Activated CD8-positive, alpha-beta memory T cell treated with anti-CD3 and anti-CD28 coated beads for 1 hour (primary cell): ENCODE measurements at places on chromosomes 7 and 10.

GRCh38 chr10:69503001-69503895 lies 52.0 kb downstream of the TSPAN15 start:
- DNase-seq: no peak

GRCh38 chr10:114044247-114045135 lies 825 bp downstream of the ADRB1 start:
- DNase-seq: no peak

- DNase-seq: no peak
Measured at GRCh38 chr7:103704701-103705100, 258.7 kb upstream of the SLC26A5 start.

DNA sequence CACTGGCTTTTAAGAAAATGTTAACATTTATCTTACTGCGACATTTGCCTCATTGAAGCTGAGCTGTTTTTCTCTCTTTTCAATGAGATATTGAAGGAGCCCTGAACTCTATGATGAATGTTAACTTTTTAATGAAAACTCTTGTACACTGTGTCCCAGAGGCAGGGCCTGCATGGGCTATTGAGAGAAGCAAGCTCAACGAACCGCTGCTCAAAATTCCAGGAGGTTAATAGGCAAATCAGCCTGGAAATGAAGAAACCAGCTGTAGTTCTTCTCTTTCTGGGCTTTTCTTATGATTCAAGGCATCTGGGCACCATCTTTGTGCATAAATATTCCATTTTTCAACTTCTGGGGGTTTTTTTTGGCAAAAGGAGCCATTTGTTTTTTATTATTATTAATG lies 168.4 kb upstream of the NPVF start:
- no peak for DNase-seq

DNA sequence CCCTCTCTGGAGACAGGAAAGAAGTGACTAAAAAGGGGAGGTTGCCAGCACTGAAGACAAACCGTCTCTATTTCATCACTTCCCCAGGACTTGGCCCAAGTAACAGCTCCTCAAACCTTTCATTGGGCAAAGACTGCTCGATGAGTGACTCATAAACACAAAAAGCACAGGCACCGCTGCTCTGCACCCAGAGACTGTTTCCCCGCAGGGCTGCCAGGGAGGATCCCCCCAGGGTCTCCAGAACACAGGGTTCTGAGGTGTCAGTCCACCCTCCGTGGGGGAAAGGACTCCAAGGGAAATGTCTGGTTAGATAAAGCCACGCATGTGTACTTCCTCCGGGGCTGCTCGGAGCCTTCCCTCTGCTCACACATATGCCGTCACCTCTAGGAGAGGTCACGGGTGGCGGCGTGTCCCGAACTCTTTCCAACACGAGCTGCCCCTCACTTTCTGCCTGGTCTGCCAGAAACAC lies 59.9 kb downstream of the INSIG1 start:
- no peak for DNase-seq

- DNase-seq: no peak
Measured at GRCh38 chr7:1847260-1848001, 177.4 kb downstream of the ELFN1 start.

- no peak for DNase-seq
Measured at GRCh38 chr7:48154792-48155413, 16.4 kb upstream of the ABCA13 start.
